ENCODE measurements at places on chromosomes 3 and 15.

GRCh38 chr3:144746631-144747030, 775.0 kb downstream of the DIPK2A start:
- no peak for DNase-seq

DNA sequence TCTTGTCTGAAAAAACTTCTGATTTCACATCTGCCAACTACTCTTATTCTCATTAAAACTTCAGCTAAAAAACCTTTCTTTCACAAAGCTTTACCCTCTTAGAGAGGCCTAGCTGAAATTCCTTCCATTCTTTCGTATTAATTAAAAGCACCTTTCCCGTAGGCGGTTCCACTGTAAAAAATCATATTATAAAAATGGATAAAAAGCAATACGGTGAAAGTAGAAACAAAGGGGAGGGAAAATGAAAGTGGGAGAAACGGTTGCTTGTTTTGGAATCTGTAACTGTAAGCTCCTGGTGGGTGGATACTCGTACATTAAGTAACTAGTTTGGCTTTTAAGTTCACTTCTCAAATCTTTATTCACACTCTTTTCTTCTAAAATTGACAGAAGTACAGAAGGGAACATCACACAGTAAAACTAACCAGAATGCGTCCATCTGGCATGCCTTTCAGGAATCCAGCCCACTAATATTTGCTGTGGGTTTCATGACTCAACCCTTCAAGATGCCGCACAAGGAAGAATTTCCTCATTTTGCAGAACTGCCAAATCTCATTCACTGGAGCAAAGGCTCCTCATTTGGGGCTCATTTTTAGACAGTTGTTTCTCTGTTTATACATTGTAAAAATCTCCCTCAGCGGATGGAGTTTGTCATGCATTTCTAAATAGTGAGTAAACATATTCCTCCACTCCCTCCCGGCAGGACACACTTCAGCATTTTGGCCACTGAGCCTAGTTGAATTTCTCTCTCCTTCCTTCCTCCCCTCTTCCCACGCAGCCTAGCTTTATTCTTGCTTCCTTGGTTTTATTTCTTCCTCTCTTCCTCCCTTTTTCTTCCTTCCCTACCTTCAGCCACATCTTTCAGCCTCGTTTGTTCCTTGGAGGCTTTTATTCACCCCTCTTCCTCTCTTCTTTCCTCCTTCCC, 419.5 kb upstream of the NAALADL2 start:
- no peak for DNase-seq

- no peak for DNase-seq
These were observed 99.6 kb upstream of the FRMD4B start for GRCh38 chr3:69485489-69485888.

GRCh38 chr15:77508541-77509243, 88.0 kb downstream of the HMG20A start:
- DNase-seq: no peak

GRCh38 chr3:126659915-126660886, 5.3 kb upstream of the TXNRD3 start:
- no peak for DNase-seq

DNA sequence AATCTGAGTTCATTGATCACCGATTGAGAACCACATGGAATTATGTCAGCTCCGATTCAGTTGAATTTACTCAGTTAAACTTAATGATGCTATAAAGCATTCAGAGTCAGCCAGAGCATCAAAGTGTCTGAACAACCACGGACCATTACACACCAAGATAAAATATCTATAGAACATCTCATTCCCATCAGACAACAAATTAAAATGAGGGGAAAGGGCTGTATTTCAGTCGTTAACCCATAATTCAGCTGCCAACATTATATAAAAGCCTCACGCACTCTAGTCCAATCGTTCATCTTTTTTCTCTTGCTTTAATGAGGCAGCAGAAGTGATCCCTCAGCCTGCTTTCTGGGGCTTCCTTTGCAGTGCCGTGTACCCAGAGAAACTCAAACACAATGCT, 11.9 kb downstream of the CPNE4 start:
- DNase-seq: no peak

GRCh38 chr3:4753073-4753691, 226.1 kb upstream of the BHLHE40 start:
- DNase-seq: no peak

DNA sequence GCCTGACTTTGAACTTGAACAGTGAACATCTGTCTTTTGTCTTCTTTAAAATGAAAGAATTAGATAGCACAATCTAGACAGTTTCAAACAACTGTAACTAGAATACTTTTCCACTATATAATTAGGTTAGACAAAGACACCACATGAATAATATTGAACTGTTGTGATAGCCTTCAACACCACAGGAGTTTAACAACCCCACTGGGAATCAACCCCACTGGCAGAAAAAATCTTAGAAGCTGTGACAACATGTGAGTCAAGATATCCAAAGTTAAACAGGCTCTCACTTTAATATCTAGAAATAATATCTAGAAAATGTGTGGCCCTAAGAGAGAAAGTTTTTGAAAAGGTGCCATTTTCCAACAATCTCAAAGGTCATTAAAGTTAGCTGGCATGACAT, 64.4 kb upstream of the PRICKLE2 start:
- DNase-seq: no peak

GRCh38 chr3:181906338-181906737, 194.6 kb downstream of the SOX2 start:
- no peak for DNase-seq

DNA sequence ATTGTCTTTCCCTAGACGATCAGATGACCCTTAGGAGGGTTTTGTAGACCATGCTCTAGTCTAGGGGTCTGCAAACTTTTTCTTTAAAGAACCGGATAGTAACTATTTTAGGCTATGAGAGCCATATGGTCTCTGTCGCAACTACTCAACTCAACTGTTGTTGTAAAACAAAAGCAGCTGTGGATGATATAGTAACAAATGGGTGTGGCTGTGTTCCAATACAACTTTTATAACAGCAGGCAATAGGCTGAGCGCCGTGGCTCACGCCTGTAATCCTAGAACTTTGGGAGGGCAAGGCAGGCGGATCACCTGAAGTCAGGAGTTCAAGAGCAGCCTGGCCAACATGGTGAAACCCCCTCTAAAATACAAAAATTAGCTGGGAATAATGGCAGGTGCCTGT, 6.1 kb upstream of the CMTM6 start:
- DNase-seq: no peak

GRCh38 chr15:55195996-55196395, 745 bp downstream of the RSL24D1 start:
- DNase-seq: no peak

DNA sequence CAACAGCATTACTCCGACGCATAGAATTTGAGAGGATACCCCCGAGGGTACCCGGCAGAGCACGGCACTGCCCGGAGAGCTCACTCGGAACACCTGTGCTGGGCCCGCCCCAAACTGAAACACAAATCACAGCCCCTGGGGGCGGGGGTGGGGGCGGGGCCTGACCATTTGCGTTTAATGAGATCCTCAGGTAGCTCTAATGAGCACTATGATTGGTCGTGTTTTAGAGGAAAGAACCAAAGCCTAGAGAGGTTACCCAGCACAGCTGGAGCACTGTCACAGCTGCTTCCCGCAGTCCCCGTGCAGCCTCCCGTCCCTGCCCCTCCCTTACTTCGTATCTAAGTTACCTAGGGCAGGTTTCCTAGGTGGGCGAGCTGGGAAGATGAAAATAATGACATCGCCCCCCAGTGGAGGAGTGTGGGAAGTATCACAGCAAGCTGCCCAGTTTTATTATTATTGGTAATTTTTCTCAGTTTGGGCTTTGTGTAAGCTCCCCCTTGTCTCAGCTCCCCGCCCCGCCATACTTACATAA, 187.1 kb downstream of the PDE8A start:
- no peak for DNase-seq

DNA sequence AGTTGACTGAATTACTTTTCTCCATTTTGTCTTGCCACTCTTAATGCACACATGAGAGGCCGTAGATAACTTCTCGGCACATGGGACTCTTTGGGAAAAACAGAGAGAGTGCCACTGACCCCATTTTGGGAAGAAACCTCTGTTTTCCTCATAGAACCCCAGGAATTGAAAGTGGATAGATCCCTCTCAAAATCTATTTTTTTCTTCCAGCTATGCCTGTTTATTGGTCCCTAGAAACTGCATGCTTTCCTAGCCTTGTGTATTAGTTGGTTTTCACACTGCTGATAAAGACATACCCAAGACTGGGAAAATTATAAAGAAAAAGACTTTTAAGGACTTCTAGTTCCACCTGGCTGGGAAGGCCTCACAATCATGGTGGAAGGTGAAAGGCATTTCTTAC, 23.7 kb upstream of the TMEM45A start:
- DNase-seq: no peak

- DNase-seq: no peak
These were observed 66.4 kb downstream of the SEMA5B start for GRCh38 chr3:122961146-122961545.

DNA sequence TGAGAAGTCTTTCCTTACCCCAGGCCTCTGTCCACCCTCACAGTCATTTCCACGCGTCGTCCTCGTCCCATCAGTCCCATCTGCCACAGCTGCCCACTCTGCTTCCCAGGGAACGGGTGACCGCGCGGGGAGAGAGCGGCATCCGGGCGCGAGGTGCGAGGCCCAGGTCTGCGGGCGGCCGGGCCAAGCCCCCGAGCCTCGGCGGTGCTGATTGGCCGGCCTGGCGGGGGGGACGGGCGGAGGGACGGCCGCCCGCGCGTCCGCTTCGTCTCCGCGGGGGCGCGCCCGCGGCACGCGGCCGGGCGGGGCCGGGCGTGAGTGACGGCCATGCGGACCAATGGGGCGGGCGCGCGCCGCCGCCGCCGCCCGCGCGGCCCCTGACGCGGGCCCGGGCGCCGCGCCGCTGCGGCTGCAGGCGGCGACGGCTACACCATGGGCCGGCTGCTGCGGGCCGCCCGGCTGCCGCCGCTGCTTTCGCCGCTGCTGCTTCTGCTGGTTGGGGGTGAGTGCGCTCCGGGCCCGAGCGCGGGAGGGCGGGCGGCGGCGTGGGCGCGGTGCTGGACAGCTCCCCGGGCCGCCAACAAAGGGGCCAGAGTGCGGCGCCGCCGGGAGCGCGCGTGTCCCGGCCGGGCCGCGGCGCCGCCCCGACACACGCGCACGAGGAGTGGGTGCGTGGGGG, at the start of gene PODXL2:
Gene PODXL2 (plus strand): TSS at position 398 of the 679 bp plus-strand sequence. CDS start 35 bp downstream, at position 433.
- DNase-seq: peak; percentile 32

GRCh38 chr3:150030841-150031240, 60.1 kb upstream of the PFN2 start:
- no peak for DNase-seq

DNA sequence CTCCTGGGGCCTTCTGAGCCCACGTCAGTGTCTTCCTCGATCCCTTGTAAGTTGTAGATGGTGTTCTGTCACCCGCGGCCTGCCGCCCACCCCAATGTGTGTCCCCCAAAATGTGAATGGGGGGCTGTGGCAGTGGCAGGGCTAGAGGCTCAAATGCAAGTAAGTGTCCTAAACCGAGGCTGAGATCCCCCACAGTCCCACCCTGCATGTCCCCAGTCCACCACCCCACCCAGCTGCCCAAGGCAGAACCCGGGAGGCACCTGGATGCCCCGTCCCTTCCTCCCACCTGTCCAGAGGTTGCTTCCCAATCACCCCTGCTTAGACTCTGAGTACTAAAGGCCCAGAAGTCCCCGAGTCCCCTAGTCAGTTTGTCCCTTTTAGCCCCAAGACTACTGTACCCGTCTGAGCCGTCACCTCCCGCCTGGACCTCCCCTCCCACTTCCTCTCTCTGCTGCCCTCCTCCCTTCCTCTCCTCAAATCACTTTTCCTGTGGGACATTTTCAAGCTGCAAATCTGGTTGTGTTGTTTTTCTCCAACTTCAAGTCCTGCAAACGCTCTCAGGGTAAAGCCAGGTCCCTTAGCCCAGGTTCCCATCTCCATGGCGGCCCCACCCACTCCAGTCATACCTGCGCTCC, 11.8 kb upstream of the PLXND1 start:
- DNase-seq: no peak

DNA sequence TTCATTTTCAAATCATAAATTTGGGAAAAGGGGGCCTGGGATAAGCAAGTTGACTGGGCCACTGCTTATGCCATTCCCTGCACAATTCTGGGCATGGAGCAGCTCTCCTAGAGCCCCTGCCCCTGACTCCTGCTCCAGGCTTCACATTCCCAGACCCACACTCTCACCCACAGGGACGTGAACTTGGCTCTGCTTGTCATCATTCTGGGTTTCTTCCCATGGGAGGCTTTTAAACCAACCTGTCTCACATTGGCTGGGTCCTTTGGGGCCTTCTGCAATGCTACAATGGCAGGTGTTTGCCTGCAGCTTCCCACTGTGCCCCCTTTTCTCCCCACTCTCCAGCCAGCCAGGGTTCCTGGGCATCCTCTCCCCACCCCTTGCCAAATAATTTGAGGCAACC, 49.1 kb downstream of the CYP19A1 start:
- no peak for DNase-seq
